Activated T-cell treated with anti-CD3 and anti-CD28 coated beads, Interleukin-2, amount 50 U/mL, for 48 hours (primary cell): ENCODE measurements at places on chromosomes 4 and X.

DNA sequence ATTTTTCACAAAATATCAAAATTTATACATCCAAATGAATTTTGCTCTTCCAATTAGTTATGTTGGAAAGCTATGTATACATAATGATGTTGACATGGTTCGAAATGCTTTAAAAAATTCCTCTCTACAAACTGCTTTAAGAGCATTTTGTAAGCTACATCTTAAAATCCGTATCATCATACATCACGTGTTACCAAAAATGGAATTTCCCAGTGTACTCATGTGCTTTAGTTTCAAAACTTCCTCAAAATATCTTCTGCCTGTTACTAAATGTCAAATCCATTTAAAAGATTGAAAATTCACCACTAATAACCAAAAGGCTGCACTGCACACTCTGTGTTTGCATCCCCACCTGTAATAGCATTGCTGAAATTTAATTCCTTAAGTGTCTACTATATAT lies 87.9 kb downstream of the WDFY3 start:
- DNase-seq, result no peak

DNA sequence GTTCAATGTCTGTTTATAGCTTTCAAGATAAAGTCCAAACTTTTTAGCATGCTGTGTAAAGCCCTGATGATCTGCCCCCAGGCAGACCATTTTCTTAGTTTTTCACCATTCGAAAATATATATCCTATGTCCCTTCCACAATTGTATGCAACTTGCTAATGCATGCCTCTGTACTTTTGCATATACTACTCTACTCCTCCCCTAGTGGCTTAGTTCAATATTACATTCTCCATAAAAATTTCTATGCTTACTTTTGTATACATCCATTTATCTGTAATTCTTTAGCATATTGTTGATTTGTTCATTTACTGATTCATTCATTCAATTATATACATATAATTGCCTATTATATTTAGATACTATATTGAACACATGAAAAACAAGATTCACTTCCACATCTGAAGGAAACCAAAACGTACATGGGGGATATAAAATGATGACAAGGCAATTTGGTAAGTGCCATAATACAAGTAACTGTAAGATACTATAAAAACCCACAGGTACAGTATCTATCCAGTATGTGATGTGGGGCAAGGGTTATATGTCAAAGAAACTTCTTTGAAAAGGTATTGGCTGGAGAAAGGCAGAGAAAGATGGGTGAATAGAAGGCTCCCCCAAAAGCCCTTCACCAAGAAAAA lies 902.5 kb downstream of the FAM133A start:
- no peak for DNase-seq

GRCh38 chr4:42420140-42420539 lies 22.9 kb downstream of the SHISA3 start:
- DNase-seq, result no peak

DNA sequence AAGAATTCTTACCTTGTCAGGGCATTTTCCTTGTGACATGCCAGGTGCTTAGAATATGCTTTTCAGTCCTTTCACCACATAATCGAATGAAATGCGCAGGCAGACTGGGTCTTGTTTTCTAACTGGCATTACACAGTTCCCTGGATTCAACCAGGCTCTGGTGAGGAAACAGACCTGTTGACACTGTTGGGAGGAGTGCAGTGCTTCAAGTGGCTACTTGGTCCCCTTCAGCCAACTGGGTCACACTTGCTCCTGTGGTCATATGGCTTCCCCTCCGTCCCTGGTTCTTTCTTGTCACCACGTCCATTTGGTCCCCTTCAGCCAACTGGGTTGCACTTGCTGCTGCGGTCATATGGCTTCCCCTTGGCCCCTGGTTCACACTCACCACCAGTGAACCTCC lies 9.7 kb downstream of the SMIM20 start:
- no peak for DNase-seq

GRCh38 chr4:60089546-60090273 lies 1110.4 kb upstream of the ADGRL3 start:
- DNase-seq, result no peak

GRCh38 chrX:127038065-127038464 lies 218.5 kb downstream of the PRR32 start:
- no peak for DNase-seq

DNA sequence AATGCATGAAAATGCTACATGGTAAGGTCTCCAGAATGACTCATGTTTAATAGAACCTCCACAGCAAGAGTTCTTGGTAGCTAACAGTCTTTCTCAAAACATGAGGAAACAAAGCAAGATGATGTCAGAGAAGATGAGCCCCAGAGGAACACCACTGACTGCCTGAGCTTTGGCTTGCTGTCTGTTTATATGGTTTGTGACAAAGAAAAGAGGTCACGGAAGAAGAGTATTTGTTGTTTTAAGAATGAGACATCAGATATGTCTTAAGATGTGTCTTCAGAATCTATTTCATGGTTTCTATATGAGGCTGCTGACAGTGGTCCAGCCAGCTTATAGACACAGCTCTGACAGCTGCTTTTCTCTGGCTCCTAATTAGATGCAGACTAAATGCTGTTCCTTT lies 18.8 kb upstream of the AREG start:
- DNase-seq, result no peak

DNA sequence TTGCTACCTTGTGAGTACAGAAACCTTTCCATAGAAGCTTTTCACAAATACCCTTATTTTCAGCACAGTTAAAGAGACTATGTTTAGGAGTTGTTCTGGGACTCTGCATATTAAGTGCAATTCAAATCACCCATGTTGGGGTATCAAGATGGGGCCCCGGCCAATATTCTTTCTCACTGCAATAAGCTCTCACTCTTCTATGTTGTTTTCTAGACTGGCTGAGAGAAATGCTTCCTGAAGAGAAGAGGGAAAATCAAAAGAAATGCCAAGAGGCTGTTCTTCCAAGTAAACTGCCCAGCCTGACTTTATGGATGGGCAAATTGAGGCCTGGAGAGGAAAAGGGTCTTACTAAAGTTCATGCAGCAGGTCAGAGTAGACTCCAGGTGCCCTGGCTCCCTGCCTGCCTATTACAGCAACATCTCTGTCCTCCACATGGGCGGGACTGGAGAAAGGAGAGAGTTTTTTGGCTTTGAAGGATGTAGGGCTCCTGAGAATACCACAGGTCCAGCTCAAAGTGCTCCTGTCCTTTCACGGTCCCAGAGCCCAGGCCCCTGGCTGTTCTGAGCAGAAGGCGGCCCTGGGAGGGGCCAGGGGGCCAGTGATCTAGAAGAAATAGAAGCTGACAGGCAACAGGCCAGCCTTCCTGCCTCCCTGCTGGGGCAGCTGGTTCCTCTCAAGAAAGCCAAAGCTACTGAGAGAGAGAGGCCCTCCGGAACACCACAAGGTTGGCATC lies 745 bp upstream of the IQSEC2 start:
- no peak for DNase-seq

- no peak for DNase-seq
These were observed 10.7 kb upstream of the PIGA start for GRCh38 chrX:15345976-15346375.

DNA sequence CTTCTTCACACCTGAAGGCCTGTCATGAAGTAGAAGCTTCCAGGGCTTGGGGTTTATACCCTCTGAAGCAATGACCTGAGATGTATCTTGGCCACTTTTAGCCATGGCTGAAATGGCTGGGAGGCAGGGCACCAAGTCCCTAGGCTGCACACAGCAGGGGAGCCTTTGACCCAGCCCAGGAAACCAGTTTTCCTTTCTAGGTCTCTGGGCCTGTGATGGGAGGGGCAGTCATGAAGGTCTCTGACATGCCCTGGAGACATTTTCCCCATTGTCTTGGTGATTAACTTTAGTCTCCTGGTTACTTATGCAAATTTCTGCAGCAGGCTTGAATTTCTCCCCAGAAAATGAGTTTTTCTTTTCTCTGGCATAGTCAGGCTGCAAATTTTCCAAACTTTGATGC lies 511.0 kb upstream of the KLHL4 start:
- no peak for DNase-seq

DNA sequence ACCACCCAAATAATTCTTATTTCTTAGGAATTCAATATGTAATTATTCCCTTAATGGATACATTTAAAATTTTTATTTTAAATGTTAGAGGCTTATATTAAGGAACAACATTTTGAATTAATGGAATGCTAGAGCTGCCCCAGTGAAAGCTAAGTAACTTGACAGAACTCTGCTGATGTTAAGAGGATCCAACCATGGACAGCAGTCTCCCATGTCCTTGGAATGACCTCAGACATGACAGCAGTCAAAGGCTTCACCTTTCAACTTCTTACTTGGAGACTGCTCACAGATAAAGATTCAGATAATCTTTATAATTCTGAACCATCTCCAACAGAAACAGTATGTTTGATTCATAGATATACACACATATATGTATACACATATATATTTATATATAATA lies 17.2 kb downstream of the PDLIM3 start:
- DNase-seq, result no peak

- DNase-seq, result no peak
These were observed 202.5 kb upstream of the MAB21L2 start for GRCh38 chr4:150379454-150379853.

DNA sequence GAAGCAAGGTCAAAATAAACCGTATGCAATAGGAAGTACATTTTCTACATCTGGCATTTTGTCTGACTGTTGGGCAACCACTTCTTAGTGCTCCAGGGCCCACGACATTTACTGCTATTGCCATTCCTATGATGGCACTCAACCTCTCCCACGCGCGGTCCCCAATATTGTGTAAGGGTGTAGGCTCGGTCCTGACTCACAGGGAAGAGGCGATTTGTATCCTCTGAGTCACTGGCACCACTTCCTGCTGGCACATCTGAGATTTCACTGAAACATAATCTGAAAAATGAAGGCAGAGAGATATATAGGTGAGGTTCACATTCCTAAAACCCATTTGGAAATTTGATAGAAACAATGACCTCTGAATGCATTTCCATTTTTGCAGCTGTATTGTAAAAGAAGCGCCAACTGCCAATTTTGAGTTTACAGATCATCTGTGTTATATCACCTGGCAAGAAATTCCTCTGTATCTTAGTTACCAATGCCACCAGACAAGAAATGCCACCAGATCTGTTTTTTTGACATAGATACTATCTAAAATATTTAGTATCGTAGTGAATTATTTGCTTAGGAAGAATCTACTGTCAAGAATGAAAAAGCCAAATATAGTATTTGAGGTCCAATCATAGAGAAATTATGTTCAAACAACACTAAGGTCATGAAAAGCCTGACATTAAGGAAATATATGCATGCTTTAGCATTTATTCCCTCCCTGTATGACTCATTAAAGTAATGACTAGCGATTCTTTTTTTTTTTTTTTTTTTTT lies 9.8 kb downstream of the EREG start:
- DNase-seq, result peak; percentile 39

DNA sequence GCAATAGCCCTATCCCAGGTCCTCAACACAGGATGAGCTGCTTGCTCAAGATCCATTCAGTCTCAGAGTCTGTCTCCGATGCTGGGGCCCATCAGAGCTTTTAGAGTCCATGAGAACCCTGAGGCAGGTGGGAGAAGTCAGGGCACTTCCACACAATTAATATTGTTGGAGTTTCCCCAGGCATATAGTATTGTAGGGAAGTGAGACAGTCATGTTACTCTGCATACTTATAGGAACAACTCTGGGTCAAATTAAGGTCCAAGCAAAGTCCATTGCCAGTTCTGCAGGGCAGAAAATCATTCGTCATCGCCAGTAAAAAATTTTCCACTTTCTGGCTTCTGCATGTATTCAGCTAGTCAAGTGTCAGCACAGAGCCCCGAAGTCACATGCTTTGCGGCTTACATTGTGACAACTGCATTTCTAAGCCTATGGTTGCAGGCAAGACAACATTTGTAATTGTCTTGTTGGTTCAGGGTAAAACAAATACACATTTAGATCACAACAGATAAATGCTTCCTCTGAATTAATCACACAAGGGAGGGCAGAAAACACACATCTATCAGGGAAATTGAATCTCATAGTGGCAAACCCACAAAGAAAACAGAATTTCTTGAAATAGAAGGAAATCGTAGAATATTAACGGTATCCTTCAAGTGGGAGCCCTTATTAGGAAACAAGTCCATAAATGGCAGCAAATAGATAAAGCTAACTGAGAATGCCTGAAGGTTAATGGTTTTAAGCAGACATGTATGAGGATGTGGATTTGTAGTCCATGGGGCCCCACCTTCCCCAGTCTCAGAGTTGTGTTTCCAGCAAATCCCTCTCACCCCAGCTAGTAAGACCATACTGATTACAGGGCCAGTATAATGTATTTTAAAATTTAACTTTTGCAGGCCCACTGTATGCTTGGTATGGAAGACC lies 412.1 kb upstream of the RASGEF1B start:
- no peak for DNase-seq

DNA sequence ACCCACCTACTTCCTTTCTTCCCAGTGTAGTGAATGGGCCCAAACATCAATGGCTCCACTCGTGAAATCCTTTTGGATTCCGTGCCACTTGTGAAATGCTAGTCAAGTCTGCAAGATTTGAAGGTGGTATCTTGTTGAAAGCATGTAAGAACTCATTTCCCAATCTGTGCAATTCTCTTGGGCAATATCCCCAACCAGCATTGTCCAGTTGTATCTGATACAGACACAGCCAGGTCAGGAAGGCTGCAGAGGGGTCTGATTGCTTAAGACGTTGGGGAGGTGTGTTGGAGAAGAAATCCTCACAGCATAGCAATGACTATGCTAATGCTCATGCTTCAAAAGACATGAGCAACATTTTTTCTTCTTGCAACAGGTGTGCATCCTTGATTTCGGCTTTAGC lies 164.8 kb downstream of the VEGFC start:
- no peak for DNase-seq

DNA sequence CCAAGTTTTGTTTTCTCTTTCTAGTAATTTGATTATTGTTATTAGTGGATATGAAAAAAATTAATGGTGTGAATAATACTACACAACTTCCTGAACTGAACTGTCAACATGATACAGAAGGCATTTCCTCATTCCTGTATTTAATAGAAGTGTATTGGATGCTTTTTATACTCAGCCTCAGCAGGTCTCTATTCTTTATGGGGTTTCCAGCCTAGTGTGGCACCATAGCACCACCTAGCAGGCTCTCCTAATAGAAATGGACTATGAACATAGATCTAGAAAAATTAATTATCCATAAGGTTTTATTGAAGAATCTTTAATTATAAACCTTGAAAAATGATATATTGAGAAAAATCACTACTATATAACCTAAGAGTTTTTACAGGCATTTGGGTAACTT lies 52.4 kb downstream of the GLRB start:
- no peak for DNase-seq

- DNase-seq, result no peak
These were observed 9.2 kb downstream of the UBA1 start for GRCh38 chrX:47202877-47203276.

DNA sequence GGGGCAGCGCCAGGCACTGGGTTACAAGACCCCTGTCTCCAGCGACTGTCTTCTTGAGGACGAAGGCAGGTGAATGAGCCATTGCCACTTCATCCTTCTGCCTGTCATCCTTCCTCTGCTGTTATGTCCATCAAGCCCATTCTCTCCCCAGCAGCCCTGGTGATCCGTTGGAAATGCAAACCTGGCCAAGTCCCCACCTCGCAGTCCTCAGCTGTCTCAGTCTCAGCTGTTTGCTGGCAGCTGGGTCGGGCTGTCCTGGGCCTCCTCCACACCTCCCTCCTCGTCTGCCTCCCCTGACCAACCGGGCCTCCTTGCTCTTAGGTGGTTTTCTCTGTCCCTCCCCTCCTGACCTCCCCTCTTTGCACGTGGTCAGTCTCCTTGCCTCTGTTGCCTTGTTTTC lies 38.0 kb downstream of the PTTG2 start:
- DNase-seq, result no peak
